ENCODE measurements at places on chromosomes 1 and 21. TPM values are rescaled to one million over a fixed set of nuclear protein-coding genes. Genes with fewer than 3 reads are reported as not detected.

CYP4A22 gene
- total RNA-seq: 0.44 TPM

LCE1A gene
- not detected for total RNA-seq

DNA sequence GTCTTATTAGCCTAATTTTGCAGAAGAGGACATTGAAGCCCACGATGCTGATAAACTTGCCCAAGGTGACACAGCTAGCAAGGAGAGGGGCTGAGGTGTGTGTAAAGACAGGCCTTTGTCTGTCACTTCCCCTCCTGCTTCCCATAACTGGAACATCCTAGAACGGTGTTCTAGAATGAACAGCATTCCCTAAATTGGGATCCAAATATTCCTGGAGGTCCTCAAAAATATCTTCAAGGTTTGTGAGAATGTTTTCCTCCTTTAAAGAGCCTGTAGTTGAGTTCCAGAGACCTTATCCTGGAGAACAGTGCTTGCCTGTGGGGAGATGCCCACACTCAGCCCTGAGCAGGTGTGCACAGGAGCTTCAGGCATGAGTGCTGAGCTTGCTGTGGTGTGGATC is 41.5 kb upstream of the SAMD13 start:
- DNase-seq: no peak

GRCh38 chr1:21634806-21635535 is 34.2 kb downstream of the RAP1GAP start:
- DNase-seq: no peak

DNA sequence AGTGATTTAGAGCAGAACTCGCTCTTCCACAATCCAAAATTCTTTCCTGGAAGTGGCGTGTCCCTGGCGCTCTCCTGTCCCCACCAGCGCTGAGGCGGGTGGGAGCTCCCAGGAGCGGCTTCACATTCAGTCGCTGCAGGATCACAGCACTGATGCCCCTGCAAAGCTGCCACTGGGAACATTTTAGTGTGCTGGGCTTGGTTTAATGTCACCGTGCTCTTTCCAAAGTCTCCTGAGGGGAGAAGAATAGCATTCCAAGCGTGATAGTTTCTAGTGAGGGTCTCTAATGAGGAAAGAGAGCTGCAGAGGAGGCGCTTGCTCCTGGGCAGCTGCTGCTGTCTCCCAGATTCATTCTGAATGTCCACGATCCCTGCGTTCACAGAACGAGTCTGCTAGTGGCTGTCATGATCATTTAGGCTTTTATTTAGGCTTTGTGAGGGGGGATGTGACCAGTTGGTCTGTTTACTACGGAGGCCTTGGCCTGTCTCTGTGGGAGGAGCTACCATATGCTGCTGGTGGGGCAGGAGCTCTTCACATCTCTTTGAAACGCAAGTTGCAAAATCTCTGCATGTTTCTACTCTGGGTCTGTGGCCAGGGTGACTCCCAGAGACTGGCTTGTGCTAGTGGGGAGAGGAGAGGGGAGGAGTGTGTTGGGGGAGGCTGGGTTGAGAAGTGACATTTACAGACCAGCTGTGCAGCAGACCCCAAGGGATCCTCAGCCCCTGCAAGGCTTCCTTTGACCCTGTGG is 23.4 kb downstream of the OLFML3 start:
- no peak for DNase-seq

- DNase-seq: no peak
These were observed 80.8 kb upstream of the GPR52 start for GRCh38 chr1:174366946-174367345.

GRCh38 chr1:245008761-245009160 is 144.4 kb upstream of the HNRNPU start:
- DNase-seq: no peak

DNA sequence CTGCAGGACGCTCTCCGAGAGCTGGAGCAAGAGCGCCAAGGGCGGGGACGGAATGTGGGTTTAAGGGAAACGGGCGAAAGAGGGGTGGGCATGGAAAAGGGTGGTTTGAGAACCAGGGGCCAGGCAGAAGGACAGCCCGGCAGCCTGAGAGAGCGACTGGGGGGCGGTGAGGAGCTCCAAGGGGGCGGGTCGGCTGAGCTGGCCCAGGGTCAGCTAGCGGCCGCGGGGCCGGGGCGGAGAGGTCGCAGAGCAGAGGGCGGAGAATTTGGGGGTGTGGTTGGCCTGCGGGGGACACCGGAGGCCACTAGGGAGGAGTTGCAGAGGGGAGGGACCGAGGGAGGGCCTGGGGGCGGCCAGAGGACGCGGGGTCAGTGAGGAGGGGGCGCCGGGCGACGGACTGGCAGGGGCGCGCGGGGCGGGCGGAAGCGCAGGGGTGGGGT is 54.7 kb downstream of the NDUFS5 start:
- no peak for DNase-seq
